ENCODE measurements at places on chromosomes 1 and 21. TPM values are rescaled to one million over a fixed set of nuclear protein-coding genes. Genes with fewer than 3 reads are reported as not detected.

DNA sequence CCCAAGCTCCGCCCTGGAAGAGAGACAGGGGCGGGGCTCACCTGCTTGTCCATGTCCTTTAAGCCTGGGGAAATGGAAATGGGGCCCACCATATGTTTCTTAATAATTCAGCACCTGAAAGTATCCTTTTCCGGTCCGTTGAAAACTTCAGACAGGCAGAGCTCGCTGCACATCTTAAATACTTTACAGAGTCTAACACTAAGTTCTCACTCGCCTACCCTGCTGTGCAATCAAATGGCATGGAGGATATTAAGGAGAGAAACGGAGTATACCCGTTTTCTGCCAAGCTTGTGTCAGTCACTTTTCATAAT lies 467 bp upstream of the CC2D1B start:
- no peak for DNase-seq

DNA sequence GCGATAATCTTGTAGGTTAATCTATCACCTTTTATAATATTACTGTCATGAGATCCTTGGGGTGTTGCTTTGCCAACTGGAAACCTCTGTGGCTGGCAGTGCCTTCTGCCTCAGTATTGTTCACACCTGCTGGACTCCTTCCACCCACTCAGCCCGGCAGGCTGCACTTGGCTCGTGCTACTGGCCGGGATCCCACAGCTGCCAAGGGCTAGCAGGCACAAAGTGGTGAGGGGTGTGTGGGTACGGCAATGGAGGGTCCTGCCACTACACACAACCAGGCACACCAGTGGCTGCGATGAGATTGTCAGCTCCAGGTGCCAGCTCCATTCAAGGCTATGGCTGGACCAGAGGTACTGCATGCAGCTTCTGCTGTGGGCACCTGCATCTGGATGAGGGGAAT lies 191.2 kb upstream of the LYPLAL1 start:
- DNase-seq: no peak

DNA sequence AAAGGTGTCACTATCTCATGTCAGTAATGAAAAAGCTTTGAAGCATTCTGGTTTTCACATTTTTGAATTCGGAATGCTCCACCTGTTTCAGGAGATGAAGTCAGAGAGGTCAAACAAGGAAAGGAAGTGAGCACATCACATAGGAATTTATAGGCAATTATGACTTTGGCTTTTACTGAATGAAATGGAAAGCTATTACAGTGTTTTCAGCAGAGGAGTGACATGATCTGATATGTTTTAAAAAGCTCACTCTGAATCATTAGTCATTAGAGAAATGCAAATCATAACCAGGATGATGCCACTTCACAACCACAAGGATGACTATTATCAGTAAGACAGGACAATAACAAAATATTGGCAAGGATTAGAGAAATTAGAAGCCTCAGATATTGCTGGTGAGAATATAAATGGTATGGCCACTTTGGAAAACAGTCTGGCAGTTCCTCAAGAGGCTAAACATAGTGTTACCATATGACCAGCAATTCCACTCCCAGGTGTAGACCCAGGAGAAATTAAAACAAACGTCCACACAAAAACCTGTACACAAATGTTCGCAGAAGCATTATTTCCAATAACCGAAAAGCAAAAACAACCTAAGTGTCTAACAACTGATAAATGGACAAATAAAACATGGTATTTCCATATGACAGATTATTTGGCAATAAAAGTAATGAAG lies 7.5 kb downstream of the TAF1A start:
- DNase-seq: peak; percentile 13

CRYBG2 gene
- not detected for total RNA-seq

PGLYRP3 gene
- not detected for total RNA-seq
